T-helper 9 cell (primary cell): ENCODE measurements at places on chromosomes 3 and 15.

DNA sequence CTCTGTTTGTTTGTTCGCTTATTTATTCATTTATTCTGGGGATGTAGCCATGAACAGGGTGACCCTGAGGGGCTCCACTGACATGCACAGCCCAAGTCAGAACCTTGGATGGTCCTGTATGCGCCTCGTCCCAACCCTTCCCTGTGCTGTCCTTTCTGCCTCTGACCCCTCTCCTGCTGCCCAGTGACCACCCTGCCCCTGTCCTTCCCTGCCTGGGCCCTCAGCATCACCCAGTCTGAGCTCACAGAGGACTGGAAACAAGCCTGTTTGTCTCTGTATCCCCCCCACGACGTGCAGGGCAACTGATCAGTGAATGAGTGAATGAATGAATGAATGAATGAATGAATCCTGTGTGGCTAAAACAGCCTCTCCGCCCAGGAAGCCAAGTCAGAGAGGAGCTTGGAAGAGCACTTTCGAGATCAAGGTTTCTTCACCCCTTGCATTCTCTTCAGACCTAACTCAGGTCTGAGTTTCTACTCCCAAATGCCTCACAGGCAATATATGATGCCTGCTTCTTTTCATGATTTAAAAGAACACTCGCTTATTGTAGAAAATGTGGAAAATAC is 157.7 kb downstream of the SMAD6 start:
- DNase-seq: no peak

DNA sequence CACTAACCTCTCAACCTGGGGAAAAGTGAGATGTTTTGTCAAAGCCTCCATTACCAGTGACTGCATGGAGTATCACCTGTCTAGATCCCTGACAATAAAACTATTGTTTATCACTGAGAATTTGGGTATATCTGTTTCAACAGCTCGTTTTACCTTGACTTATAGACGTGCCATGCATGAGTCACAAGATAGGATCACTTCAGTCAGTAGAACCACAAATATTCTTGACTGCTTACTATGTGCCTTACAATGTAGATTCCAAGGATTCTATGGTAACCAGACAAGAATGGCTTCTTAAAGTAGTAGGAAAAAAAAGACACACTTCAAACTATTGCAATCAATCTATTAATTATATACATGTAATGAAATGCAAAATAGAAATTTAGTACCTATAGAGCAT is 55.7 kb upstream of the GRM7 start:
- no peak for DNase-seq

DNA sequence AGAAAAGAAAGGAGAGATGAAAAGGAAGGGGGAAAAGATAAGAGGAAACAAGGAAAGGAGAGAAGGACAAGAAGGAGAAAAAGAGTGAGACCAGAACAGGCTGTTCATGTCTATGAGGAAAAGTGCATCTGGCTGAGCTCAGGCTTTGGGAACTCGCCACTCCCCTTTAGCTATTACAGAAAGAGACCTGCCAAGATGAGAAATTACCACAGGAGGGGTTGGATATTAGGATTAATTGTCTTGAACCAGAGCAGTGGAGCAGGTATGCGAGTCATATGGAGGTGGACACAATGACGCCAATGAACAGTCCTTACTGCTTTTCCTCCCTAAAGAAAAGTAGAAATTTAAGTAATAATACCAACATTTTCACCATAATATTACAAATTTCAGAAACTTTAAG is 577.0 kb upstream of the ARRDC4 start:
- no peak for DNase-seq

- DNase-seq: no peak
Measured at GRCh38 chr3:185363662-185364203, 797 bp downstream of the MAP3K13 start.

DNA sequence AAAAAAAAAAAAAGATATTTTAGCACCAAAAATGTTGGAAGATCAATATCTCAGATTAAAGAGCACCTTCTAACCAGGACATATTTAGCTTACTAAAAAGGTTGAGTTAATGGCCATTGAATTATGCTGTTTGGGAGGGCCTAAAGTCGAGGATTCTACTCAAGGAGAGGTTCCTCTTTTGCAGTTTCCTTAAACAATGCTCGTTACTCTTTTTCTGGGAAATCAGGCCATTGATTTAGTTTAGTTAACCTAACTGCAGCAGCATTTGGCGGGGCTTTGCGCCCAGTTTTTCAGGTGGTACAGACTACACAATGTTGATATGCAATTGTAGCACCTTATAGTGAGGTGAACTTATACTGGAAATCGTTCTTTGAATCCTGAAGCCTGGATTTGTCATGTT is 6.8 kb downstream of the ABHD2 start:
- DNase-seq: no peak

GRCh38 chr15:61749169-61749568 is 311.1 kb downstream of the VPS13C start:
- DNase-seq: no peak

DNA sequence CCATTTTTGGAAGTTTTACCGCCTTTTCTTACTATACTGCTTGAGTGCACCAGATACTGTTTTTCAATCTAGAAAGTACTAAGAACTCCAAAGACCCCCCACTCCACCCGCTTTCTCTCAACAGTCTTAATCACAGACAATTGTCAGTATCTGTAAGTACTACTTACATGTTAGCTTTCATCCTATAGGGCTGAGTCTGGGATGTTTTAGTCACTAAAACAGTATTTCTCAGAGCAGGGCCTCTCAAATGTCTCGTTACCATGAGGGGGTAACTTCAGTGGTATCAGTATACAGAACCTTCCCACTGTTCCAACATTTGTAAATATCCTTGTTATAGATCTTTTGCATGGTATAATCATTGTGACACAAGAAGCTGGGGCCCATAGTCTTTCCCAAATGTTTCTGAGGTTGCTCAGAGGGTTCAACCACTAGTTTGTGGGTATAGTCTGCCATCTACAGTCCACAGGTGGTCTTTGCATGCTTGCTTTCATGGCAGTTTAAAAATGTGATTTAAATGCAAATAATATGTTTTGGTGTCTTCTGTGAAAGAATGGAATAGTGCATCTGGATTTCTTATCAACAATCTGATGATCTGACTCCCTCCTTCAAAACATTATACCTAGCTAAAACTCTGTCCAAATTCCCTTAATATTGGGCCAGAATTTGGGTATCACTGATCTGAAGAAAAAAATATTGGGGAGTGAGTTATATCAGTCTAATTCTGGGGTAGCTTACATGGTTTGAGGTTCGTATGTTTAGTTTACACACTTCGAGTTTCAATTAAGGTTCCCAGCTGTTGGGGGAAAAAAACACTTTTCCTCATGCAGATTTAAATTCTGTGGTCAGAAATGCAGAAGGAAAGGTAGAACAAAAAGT is 18.0 kb upstream of the DNAJC13 start:
- no peak for DNase-seq

- DNase-seq: no peak
Measured at GRCh38 chr3:197950677-197951061, 679 bp downstream of the RPL35A start.

GRCh38 chr3:188685789-188686188 is 486.0 kb upstream of the TPRG1 start:
- DNase-seq: no peak

DNA sequence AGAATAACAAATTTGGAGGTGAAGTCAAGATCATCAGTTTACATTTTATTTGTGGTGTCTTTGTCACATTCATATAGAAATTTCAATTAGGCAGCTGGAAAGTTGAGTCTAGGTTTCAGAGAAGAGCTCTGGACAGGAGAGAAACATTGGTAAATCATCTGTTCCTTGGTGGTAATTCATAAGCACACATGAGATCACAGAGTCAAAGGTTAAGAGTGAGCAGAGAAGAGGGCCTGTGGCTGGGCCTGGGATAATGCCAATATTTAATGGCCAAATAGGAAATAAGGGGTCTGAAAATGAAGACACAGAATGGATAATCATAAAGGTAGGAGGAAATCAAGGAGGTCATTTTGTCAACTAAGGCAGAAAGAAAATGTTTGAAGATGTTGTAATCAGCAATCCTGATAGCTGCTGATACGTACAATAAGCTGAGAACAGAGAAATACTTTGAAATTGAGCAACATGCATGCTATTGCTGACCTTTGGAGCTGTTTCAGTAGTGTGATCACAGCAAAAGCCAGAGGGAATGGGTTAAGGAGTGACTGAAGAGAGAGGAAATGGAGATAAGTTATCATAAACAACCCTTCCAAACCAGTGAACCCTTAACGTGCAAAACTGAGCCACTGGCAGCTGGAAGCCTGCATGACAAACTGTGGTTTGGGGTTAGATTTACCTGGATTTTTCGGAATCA is 692.8 kb downstream of the AGBL1 start:
- no peak for DNase-seq

DNA sequence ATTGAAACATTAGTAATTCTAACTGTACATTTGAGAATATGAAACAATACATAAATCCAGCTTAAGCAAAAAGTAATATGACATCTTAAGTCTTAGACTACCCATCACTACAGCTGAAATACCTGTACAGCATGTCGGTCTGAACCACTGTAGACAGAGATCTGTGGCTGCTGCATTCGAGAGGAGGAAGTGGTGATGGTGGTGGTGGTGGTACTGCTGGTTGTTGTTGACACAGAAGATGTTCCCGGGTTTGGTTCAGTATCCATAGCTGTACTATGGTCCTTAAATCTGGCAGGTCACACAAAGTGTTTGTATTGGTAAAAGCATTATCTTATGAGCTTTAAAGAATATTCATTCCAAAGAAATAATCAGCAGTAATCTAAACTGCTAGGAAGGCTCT is 2.9 kb downstream of the PHC3 start:
- peak; percentile 42 for DNase-seq

- no peak for DNase-seq
Measured at GRCh38 chr3:183491109-183491922, 62.9 kb upstream of the MCF2L2 start.

DNA sequence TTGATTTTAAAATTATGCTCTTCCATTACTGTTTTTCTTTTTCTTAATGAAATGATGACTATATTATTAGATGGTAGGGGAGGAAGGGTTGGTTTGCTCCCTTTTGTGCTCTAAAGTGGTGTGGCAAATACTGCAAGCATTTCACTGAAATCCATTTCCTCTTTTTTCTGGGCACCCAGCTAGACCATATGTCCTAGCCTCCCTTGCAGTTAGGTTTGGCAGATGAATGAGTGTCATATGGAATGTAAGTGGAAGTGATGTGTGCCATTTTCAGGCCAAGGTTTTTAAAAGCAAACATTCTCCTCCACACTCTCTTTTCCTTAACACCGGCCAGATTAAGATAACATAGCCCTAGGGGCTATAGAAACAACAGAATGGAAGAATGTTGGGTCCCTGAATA is 363.0 kb downstream of the FGF12 start:
- no peak for DNase-seq

- no peak for DNase-seq
Measured at GRCh38 chr15:75669191-75669878, 21.6 kb downstream of the SNX33 start.

GRCh38 chr15:57747206-57747896 is 40.8 kb downstream of the POLR2M start:
- no peak for DNase-seq

- DNase-seq: no peak
Measured at GRCh38 chr3:13277860-13278531, 142.1 kb downstream of the NUP210 start.

GRCh38 chr3:197135212-197135611 is 105.6 kb upstream of the MELTF start:
- no peak for DNase-seq

DNA sequence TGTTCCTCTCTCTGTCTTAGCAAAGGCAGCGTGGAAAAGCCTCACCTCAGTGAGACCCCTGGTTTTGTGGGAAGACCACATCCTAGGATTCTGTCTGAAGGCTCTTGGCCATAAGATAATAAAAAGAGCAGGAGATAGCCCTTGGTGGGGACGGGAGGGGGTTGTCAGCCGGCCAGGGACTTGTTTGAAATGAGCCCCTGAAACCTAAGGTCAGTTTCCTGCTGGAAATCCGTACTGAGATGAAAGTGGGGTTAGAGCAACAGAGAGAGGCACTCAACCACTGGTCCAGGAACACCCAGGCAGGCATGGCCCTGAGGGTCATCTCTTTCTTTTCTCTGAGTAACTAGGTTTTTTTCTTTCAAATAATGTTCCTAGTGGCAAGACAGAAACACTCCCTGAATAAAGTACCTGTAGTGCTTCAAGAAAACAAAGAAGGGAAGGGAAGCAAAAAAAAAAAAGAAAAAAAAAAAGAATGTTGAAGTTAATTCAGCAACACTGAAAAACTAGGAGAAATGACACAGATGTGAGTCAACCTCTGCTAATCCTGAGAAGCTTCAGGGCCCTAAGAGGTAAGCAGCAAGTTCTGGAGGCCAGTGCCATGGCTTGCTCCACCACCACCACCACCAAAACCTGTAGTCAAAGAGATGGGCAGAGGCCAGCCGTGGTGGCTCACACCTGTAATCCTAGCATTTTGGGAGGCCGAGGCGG is 3.2 kb downstream of the ITGB5 start:
- DNase-seq: no peak

GRCh38 chr15:64144192-64144564 is 7.4 kb upstream of the SNX22 start:
- DNase-seq: no peak

- DNase-seq: no peak
Measured at GRCh38 chr3:17983106-17983505, 240.7 kb upstream of the TBC1D5 start.

DNA sequence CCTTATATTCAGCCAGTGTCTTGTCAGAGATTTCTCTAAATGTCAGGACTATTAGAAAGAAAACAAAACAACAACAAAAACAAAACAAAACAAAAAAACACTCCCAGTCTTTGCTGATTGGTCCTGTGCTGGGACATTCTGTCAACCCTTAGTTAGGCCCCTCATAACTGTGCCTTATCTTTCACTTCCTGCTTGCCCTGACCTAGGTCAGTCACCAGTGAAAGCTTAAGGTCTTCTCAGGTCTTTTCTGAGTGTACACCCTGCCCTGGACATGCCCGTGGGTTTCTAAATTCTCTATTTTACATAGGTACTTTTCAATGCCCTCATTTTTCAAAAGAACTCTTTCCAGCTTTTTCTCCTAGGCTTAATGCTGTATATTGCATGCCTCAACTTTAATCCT is 454.1 kb downstream of the GRM7 start:
- no peak for DNase-seq

DNA sequence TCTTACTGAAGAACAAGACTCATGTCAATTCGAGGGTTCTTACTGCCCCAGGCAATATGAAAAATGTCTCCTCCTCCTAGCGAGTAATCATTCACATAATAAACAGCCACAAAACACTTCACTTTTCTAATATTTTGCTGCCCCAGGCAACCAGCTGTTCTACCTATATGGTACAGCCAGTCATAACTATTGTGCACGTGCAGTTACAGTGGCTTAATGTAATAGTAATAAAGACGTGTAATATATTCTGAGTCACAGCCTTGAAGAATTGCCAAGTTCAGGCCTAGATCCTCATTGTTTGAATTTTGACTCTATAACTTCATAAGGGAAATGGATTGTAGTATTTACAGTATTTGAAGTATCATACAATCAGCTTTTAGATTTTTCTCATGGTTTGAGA is 1250.0 kb upstream of the GBE1 start:
- no peak for DNase-seq

GRCh38 chr3:48984663-48985062 is 5.4 kb upstream of the P4HTM start:
- DNase-seq: no peak
